Right lobe of liver (tissue), 6 donors: ENCODE measurements at places on chromosomes 11 and 22. TPM values are rescaled to one million over a fixed set of nuclear protein-coding genes. Genes with fewer than 3 reads are reported as not detected.

ASCL2 gene
- 0.74 TPM for total RNA-seq

DERL3 gene
- 6.0 TPM for total RNA-seq

DNA sequence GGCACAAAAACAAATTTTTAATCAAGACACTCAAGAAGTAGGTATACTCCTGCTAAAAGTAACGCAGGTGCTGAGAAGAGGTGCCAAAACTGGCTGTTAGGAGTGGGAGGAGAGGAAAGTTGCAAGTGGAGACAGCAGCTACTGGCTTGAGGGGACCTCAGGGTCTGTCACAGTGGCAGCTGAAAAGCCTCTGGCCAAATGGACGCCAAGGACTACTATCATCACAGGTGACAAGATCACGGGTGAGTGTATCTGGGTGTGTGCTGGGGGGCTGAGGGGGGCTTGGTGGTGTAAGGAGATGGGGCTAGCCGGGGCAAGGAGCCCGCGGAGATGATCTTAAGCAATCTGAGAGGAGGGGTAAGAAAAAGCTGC lies 687 bp downstream of the ZNF202 start:
- DNase-seq: no peak

FOLR3 gene
- total RNA-seq: not detected

GRCh38 chr22:35749808-35750207 lies 32.1 kb downstream of the APOL5 start:
- DNase-seq: no peak

- DNase-seq: no peak
Observed at GRCh38 chr11:128036006-128036405, 551.4 kb downstream of the ETS1 start.

FXYD2 gene
- 13.7 TPM for total RNA-seq

- no peak for DNase-seq
Observed at GRCh38 chr11:12007769-12008737, at the start of gene DKK3. DKK3 (minus strand) TSS chr11:12008626; CDS start chr11:12008582, 44 bp downstream.

- DNase-seq: no peak
Observed at GRCh38 chr11:16312233-16312765, 44.0 kb downstream of the SOX6 start.

DNA sequence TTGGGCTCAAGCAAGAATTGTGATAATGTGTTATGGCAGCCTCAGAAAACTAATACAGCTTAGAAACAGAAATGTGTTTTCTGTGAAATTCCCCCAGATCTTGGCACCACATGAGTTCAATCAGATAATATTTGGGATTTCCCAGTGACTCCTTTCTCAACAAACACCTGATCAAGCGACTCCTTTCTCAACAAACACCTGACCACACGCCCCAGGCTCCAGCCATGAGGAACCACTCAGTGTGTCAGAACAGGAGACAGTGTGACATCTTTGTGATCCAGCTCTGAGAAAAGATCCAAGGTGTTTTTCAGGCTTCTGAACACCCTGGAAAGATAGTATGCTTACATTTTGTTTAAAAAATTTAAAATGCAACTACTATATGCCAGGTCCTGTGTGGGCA lies 1.9 kb upstream of the UVRAG start:
- no peak for DNase-seq

DNA sequence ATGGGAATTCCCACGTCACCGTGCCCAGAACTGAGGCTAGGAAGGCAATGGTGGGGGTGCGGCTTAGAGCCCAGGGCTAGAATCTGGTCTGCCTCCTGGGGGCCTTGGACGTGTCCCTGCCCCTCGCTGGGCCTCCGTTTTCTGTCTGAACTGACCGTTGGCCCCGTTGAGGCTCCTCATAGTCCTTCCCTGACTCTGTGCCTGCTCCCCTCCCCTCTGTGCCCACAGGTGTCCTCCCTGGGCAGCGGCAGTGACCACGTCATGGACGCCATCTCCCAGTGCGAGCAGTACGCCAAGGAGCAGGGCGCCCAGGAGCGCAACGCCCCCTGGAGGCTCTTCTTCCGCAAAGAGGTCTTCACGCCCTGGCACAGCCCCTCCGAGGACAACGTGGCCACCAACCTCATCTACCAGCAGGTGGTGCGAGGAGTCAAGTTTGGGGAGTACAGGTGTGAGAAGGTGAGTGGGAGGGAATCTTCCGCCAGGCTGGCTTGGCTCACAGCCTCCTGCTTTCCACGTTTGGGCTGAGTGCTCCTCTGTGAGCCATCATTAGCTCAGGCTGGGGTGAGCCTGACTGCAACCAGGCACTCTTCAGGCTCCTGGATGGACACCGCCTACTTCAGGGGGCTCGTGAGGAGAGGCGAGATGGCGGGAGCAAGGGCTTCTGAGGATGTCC lies 63.9 kb downstream of the MYO7A start:
- DNase-seq: no peak

DNA sequence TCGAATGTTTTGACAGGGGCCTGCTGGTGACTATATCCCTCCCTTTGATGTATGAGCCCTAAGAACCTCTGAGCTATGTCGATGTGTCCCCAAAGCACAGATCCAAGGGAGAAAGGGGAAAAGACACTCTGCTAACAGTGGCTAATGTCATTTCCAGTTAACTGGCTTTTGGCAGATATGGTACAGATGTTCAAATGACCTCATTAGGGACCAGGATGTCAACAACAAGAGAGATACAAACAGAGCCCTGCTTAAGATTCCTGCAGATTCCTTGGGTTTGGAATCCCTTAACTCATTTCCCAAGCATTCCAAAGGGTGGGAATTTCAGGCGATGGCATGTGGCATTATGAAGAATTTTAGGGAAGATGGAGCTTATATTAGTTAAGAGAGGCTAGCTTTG lies 517.3 kb downstream of the SOX6 start:
- no peak for DNase-seq
